Neural crest cell (in vitro differentiated cells): ENCODE measurements at places on chromosomes 3 and 15. TPM values are rescaled to one million over a fixed set of nuclear protein-coding genes. Genes with fewer than 3 reads are reported as not detected.

- no peak overlapping the region for H3K27ac ChIP-seq
- H3K27me3 ChIP-seq: no peaks in the 10 kb centered on the region
- no peaks in the 10 kb centered on the region for H3K36me3 ChIP-seq
- no peak for DNase-seq
- H3K4me3 ChIP-seq: no peak overlapping the region
Measured at GRCh38 chr3:61685755-61686154, 124.4 kb downstream of the PTPRG start.

DNA sequence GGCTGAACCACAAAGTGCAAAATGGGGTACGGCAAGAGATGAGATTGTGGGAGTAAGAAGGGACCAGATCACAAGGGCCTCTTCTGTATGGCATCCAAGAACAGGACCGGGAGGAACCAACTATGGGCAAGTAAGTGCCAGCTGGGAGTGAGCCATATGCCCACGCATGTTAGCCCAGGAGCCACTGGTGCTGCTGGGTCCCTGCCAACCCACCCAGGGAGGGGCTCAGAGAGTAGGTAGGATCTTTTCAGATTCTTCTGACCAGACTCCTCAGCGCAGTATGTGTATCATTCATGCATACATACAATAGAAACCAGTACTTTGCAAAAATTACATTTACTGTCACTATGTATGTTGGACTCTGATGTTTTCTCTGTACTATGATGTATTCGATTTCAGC, 54.0 kb downstream of the RAB11A start:
- H3K27me3 ChIP-seq: no peaks in the 10 kb centered on the region
- no peaks in the 10 kb centered on the region for H3K36me3 ChIP-seq

GUCA1C gene
- total RNA-seq: not detected in 2 replicates

DNA sequence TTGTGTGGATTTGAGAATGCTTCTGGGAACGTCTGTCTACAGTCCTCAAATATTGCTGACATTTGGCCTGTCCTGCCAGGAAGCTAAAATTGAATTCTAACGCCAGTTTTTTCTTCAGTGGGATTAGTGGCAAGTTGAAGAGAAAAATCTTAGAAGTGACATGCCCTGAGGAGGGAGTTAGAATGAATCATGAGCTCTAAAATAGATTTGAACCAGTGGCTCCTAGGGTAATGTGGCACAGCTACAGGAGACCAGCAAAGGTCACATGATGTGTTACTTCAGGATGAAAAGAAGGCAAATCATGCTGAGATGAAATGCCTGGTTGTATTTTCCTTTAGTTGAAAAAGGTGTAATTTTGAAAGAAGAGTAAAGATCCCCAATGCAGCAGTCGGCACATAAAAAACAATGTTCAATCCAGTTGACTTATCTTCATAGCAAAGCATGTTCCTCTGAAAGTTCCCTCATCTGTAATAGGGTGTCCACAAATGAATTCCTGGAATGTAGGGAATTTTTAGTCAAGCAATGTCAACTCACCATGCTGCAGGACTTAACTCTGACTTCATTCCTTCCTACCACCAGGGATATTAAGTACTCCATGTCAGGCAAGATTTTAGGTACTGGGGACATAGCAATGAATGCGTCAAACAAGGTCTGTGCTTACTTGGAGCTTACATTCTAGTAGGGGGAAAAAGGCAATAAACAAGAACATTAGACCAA, 171.6 kb downstream of the CADPS start:
- peaks cover 4% of the 10 kb centered on the region for H3K4me1 ChIP-seq
- no peak for DNase-seq
- no peaks in the 10 kb centered on the region for H3K27me3 ChIP-seq
- no peak overlapping the region for H3K4me3 ChIP-seq
- no peak overlapping the region for H3K27ac ChIP-seq

DNA sequence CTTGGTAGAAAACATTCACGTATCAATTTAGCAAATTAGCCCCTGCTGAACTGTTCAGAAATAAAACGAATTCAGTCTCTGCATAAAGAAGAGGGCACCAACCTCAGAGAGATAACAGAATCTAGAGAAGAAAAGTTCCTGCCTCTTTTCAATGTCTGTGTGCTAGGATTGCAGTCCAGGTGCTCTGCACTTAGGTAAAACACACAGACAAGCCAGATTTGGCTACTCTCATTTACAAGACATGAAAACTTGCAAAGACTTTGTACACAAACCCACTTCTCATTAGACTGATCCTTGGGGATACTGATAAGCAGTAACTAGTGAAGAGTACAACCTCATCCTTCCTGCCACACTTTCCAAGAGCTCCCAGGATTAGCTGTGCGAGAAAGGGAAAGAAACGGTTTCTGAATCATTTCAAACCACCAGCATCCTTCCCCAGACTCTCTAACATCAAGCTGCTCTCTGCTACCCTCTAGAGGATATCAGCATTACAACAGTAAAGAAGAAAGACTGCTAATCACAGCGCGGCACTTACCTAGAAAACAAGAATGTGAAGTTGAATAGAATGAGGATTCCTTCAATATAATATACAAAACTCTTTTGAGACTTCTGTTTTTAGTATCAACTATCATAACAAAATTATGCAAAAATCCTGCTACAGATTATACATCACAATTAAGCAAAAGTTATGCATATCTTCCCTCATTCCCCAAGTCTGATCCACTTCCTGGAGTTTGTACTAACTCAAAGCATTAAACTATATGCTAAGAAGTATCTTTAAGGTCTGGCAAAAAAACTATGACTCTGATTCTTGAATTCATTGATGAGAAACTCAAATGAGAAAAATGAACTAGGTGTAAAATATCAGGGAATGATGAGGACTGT, 306.4 kb downstream of the MAGI1 start:
- no peaks in the 10 kb centered on the region for H3K27me3 ChIP-seq
- peaks cover 23% of the 10 kb centered on the region for H3K4me1 ChIP-seq
- H3K36me3 ChIP-seq: no peaks in the 10 kb centered on the region
- H3K4me3 ChIP-seq: no peak overlapping the region
- no peak overlapping the region for H3K27ac ChIP-seq

DNA sequence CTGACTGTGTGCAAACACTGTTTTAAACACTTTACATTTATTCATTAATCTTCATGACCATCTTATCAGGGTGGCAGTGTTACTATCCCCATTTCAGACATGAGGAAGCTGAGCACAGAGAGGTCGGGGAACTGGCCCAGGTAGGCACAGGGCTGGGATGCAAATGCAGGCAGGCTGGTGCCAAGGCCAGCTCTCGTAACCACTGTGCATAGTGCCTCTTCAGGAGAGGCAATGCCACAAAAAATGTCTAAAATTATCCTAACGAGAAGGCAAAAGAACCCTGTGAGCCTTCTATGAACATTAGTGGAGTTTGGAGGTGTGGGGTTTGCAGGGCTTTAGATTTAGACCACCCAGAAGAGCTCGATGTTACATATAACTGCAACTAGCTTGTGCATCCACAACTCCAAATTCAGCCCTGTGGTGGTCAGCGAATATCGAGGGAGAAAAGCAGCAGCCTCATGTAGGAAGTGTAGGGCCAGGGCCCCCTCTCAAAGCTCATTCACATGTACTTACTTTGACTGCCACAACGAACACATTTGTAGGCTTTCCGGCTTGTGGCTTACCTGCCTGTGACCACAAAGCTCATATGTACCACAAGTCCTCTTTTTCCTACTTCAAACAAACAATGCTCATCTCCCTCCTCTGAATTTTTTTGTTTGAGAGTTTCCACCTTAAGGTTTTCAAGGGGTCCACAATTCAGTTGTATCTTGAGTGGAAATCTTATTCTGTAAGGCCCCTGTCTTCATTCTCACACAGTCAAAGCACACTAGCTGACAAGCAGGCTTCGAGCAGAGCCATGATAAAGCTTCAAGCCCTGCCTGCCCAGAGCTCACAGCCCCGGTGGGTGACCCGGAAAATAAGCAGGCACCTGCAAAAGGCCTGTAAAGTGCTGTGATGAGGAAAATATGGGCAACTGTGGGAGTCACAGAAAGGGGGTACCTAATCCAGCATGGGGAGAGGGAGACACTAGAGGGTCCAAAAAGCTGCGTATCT, 722.9 kb upstream of the CFAP20DC start:
- H3K27me3 ChIP-seq: no peaks in the 10 kb centered on the region
- no peak for DNase-seq
- H3K27ac ChIP-seq: no peak overlapping the region
- no peak overlapping the region for H3K4me3 ChIP-seq
- no peaks in the 10 kb centered on the region for H3K36me3 ChIP-seq

DNA sequence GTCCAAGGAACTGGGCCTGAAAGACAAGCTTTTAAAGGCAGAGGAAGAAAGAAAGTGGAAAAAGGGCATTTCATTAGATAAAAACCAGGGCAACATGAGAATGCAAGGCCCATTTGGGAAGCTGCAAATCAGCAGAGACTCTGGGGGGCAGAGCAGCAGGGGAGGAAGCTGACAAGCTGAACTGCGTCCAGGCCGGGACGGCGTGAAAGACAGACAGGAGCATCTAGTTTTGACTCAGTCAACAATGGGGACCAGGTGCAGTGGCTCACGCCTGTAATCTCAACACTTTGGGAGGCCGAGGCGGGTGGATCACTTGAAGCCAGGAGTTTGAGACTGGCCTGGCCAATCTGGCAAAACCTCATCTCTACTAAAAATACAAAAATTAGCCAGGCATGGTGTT, 69.9 kb downstream of the CDC25A start:
- no peak overlapping the region for H3K4me3 ChIP-seq
- no peaks in the 10 kb centered on the region for H3K36me3 ChIP-seq
- DNase-seq: no peak
- H3K4me1 ChIP-seq: peaks cover 10% of the 10 kb centered on the region

WDR76 gene
- total RNA-seq: 40.2 and 41.3 TPM in 2 replicates

NPAP1 gene
- 0.23 and 0.30 TPM in 2 replicates for total RNA-seq

ZIC1 gene
- total RNA-seq: 54.3 and 64.5 TPM in 2 replicates

GRCh38 chr3:8421267-8421666, 80.4 kb upstream of the LMCD1 start:
- no peak overlapping the region for H3K4me3 ChIP-seq
- no peak overlapping the region for H3K27ac ChIP-seq
- DNase-seq: no peak
- H3K4me1 ChIP-seq: peaks cover 8% of the 10 kb centered on the region

DNA sequence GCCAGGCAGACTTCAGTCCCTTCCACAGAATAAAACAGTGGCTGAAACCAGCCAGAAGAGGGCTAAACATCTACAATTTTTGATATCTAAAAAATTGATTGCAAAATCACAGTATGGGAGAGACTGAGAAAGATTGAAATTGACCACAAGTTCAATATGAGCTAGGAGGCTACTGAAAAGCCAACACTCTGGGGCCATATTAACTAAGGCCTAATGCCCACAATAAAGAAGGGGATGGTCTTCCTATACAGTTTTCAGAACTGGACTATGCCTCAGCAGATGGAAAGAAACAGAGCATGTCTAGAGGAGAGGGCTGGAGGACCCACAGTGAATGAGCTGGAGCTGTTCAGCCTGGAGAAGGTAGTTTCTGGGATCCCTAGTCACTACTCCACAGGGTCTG, 53.2 kb downstream of the WNT7A start:
- H3K27ac ChIP-seq: no peak overlapping the region
- no peak for DNase-seq
- no peak overlapping the region for H3K4me3 ChIP-seq
- no peaks in the 10 kb centered on the region for H3K36me3 ChIP-seq
- peaks cover 34% of the 10 kb centered on the region for H3K4me1 ChIP-seq

GRCh38 chr3:50503504-50504342, at the start of gene CACNA2D2:
Gene CACNA2D2 (minus strand): TSS chr3:50503634. CDS start chr3:50503423, 211 bp downstream.
- DNase-seq: peak; percentile 55
- peak within 1 kb of the TSS; percentile 75 for H3K4me3 ChIP-seq
- H3K36me3 ChIP-seq: no peaks in the 10 kb centered on the region

DNA sequence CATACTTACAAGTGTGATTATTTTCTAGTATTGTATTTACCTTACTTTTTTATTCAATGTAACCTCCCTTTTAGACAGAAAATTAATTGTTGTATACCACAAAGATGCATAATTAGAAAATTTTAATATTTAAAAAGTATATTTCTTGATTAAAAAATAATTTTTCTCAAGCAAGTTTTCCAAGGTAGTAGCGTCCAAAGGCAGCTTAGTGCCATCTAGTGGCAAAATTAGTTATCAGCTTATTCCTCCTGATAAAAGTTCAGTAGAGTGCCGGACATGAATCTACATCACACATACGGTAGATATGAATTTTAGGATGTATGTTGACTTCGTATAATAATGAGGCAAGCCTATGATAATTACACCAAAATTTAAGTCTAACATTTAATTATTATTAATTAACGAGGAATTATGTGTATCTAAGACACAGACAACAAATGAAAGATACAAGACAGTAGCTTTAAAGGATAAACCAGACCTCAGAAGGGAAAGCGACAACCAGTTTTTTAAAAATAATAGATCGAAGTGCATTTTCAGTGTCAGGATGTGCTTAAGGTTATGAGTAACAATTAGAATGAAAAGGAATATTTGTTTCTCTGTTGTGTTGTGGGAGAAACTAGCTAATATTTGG, 405.9 kb downstream of the ROBO1 start:
- H3K4me3 ChIP-seq: no peak overlapping the region
- DNase-seq: no peak
- H3K4me1 ChIP-seq: no peaks in the 10 kb centered on the region
- H3K27ac ChIP-seq: no peak overlapping the region
- no peaks in the 10 kb centered on the region for H3K36me3 ChIP-seq

IL12A gene
- total RNA-seq: 0.30 and 0.54 TPM in 2 replicates

GABRG3 gene
- total RNA-seq: 4.5 and 5.2 TPM in 2 replicates

GRCh38 chr3:37535526-37536432, 325.9 kb upstream of the CTDSPL start:
- H3K4me1 ChIP-seq: peaks cover 15% of the 10 kb centered on the region
- H3K36me3 ChIP-seq: peaks cover 3% of the 10 kb centered on the region
- H3K27ac ChIP-seq: peak overlapping the region; percentile 81
- no peak overlapping the region for H3K4me3 ChIP-seq

DAZL gene
- not detected in 2 replicates for total RNA-seq

- H3K4me3 ChIP-seq: peak overlapping the region; percentile 33
- H3K4me1 ChIP-seq: peaks cover 12% of the 10 kb centered on the region
- H3K27ac ChIP-seq: peak overlapping the region; percentile 94
- no peaks in the 10 kb centered on the region for H3K36me3 ChIP-seq
- peak; percentile 29 for DNase-seq
Measured at GRCh38 chr3:67947808-67948508, 293.5 kb upstream of the SUCLG2 start.

DNA sequence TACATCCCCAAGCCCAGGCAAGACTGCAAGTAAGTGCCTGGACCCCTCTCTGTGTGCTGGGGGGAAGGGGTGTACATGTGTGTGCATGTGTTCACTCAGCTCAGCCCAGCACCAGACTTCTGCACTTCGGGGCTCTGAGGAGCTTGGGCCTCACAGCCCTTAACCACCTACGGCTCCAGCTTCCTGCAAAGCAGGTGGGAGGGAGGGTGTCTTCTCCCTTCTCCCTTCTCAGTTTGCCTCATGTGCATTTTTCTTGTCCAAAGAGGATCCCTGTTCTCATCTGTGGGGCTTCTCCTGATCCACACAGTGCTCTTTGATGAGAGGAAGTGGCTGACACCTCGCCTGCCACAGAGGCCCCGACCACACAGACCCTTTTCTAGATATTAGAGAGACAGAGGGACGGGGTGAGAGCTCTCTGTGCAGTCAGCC, 69.3 kb downstream of the MESD start:
- H3K27me3 ChIP-seq: no peaks in the 10 kb centered on the region
- peaks cover 16% of the 10 kb centered on the region for H3K4me1 ChIP-seq
- no peaks in the 10 kb centered on the region for H3K36me3 ChIP-seq
- no peak overlapping the region for H3K27ac ChIP-seq
- H3K4me3 ChIP-seq: no peak overlapping the region
- no peak for DNase-seq

- H3K4me3 ChIP-seq: no peak overlapping the region
- H3K27ac ChIP-seq: no peak overlapping the region
- H3K27me3 ChIP-seq: no peaks in the 10 kb centered on the region
- no peak for DNase-seq
- peaks cover 14% of the 10 kb centered on the region for H3K4me1 ChIP-seq
- peaks cover 3% of the 10 kb centered on the region for H3K36me3 ChIP-seq
Measured at GRCh38 chr15:64515196-64515595, 54.8 kb downstream of the ZNF609 start.

- H3K36me3 ChIP-seq: no peaks in the 10 kb centered on the region
- H3K4me1 ChIP-seq: peaks cover 8% of the 10 kb centered on the region
- H3K27ac ChIP-seq: no peak overlapping the region
Measured at GRCh38 chr3:40844896-40845295, 320.1 kb downstream of the ZNF621 start.
